Stimulated activated CD4-positive, alpha-beta T cell treated with anti-CD3 and anti-CD28 coated beads, Interleukin-1b, Interleukin-23, amount 100 ng/mL, for 4 hours (primary cell): ENCODE measurements at places on chromosomes 5 and 9.

- no peak for DNase-seq
Observed at GRCh38 chr5:179321206-179321987, 23.9 kb downstream of the ADAMTS2 start.

DNA sequence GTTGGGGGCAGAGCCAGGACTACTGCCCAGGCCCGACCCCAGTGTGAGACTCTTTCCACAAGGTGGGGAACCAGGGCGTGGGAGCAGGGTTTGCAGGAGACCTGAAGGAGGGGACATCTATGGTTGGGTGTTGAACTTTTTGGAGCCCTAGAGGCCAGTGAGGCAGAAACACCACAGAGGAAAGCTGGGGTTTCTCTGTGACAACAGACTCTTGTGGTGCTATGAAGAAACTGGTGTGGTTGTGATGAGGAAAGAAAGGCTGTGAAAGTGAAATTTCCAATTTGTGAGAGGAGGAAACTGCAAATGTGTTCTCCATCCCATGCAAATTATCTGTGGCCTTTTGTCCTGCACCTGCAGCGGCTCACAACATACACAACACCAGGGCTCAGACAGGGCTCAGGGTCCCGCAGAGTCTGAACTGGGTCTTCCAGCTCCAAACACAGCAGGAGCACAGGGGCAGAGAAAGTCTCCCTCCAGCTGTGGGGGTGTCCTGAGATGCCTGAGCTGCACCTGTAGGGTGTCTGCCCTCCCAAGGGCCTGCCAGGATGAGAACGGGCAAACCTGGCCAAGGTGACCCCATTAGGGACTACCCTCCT, 51.4 kb upstream of the GRHPR start:
- DNase-seq = no peak

GRCh38 chr5:26569241-26569928, 469.0 kb downstream of the CDH9 start:
- no peak for DNase-seq

DNA sequence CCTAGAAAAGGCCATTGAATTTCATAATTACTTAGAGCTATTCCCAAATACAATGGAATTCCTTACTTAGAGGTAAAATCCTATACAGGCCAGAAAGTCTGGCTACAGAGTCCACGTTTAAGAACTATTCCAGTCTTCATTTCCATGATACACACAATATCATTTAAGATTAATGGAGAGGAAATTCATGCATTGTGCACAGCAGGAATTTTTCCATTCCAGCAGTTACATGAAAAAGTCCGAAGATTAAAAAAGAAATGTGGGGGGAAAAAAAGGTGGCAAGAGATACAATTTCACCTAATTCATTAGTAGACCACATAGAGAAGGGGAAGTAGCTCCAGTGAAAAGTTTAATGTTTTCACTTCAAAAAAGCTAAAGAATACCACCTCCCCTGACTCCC, 63.1 kb downstream of the CHD1 start:
- no peak for DNase-seq

- no peak for DNase-seq
Observed at GRCh38 chr9:116234081-116234480, 80.5 kb downstream of the PAPPA start.

GRCh38 chr5:18114151-18114757, 480.0 kb downstream of the TAF11L14 start:
- DNase-seq = no peak

- no peak for DNase-seq
Observed at GRCh38 chr9:138038244-138038671, 160.7 kb downstream of the CACNA1B start.

GRCh38 chr5:138725153-138725817, 27.9 kb upstream of the CTNNA1 start:
- DNase-seq = no peak

DNA sequence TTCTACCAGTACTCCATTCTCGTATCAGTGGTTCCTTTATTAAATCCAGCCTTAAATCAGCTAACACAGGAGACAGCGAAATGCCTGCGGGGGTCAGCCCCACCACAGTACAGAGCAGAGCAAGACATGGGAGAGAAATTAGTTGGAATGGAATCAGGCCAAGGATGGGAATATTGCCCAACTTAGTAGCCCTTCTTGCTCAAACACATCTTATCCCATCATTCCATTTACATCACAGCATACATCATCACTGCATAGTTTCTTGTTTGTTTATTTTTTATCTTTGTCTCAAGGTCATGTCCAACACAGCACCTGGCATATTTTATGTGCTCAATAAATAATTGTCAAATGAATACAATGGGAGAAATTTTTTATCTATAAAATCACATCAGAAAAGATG, 34.3 kb upstream of the DAB2 start:
- DNase-seq = no peak

DNA sequence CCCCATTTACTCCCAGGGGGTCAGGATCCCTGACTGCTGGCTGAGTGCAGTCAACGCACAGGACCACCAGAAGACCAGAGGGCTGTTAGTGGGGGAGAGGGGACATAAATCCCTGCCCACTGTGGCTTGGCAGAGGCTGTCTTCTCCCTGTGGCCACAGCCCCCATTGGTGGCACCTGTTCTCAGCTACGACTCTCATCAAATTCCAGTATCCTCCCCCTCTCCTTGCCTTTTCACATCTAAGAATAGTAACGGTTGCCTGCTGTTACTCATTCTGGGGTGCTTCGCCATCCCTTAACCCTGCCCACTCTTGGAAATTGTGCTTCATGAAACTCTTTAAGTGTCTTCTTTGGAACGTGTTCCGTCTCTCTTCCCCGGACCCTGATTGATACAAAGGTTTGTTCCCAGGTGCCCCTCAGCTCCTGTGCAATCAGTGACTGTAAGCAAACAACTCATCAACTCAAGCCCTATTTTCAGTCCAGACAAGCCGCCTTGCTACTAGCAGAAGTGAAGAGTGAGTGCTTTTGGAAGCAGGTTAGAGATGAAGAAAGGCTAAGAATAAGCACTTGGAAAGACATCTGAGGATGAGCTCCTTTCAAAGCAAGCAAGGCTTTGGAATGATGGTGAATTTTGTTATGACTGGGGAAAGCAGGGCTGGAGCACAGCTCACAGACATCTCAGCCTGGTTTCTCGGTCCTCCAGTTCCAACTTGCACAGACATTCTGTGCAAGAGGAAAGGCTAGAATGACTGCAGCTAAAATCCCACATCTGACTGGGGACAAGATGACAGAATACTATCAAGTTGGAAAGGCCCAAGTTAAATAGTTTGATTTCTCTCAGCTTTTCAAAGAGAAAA, 22.9 kb upstream of the DENND1A start:
- DNase-seq = no peak

GRCh38 chr5:154273028-154273617, 82.6 kb downstream of the GALNT10 start:
- no peak for DNase-seq

- DNase-seq = no peak
Observed at GRCh38 chr9:93646640-93647178, 70.3 kb downstream of the PHF2 start.

DNA sequence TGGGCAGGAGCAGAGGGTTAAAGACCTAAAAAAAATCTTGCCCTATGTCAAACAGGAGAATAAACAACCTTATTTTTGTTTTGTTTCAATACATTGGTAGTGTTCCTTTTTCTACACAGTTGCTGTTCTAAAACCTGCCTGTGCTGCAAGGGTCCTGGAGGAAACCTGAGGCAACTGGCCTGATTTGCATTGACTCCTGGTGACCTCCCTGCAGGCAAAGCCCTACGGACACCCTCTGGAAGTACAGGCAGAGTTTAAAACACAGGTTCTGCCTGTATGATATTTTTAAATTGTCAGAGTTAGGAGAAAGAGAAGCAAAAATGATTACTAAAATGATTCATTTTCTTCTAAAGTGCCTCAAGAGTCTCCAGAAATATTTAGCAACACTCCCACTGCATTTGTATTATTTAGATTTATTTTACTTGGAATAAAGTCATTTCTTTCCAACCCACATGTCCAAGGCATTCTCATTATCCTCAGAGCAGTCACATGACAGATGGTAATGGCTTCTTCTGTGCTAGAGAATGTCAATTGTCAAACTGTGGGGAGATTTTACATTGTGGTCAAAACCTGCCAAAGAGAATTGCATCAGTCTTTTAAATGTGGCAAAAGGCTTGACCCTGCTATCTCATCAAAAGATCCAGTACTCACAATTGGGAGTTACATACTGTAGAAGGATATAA, 559.6 kb downstream of the CETN3 start:
- no peak for DNase-seq

DNA sequence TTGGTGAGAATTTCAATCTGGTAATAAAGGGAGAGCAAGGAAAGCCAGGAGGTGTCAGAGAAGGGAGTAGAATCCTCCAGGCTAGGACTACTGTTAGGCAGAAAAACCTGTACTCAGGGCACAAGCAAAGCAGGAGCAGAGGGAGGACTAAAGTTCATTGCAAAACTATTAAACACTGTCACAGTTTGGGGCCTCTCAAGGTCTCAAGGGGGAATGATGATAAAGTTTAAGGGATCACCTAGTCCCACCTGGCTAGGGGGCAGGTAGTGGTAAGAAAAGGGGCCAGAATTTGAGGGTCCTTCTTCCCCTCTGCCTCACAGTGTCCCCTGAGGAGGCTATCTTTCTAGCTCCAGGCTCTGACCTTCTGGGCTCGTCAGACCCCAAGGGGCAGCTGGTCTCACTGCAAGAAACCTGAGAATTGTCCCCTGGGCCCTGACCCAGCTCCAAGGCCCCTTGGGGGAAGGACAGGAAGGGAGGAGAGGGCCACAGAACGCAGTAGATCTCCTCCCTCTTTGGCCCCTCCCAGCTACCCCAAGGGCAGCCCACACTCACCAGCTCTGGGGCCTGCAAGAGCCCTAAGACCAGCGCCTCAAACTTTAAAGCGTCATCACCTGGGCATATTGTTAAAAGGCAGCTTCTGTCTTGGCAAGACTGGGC, 974 bp downstream of the CCDC69 start:
- no peak for DNase-seq

DNA sequence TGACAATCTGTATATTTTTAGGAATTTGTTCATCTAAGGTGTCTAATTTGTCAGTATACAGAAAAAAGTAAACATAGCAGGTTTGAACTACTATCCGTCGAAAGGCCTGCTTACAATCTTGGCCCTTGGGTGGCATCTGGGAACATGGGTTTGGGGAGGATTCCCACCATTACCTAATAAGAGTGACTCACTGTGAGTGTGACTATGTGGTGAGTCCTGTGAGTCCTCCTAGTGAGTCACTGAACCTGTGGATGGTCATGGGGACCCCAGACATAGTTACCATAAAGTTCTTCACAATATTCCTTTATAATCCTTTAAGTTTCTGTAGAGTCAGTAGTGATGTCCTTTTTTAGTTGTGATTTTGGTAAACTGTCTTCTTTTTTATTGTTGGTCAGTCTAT, 37.0 kb downstream of the RNF130 start:
- DNase-seq = no peak

DNA sequence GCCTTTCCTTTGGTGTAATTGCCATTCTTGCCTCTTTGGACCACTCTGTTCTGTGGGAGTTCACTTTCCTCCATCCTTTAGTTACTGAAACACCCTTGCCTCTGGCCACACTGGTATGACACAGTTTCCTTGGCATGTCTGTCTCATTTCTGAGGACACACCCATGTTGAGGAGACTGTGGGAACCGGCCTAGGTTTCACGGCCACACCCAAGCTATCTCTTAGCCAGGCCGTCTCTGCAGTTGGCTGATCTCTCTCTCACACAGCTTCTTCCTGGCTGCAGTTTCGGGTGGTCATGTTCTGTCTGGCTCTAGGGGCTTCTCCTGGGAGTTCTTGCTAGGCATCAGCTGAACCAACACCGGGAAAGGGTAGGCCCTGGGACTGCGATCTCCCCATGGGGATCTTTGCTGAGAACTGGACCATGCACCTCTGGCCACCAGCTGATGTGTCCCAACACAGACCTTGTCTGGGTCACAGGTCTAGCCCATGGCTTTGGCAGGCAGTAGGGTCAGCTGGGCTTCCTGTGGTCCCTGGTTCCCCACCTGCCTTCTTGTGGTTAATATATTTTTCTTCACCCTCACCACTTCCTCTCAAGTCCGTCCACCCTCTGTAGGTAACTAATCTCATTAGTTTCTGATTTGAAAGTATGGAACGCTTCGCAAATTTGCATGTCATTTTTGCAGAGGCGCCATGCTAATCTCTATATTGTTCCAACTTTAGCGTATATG, 24.9 kb downstream of the ARHGEF37 start:
- DNase-seq = no peak

- DNase-seq = no peak
Observed at GRCh38 chr5:79793722-79794121, 104.1 kb downstream of the CMYA5 start.

GRCh38 chr9:117340422-117340821, 74.4 kb downstream of the ASTN2 start:
- DNase-seq = no peak

GRCh38 chr5:123151227-123151909, 62.3 kb downstream of the PRDM6 start:
- DNase-seq = no peak

DNA sequence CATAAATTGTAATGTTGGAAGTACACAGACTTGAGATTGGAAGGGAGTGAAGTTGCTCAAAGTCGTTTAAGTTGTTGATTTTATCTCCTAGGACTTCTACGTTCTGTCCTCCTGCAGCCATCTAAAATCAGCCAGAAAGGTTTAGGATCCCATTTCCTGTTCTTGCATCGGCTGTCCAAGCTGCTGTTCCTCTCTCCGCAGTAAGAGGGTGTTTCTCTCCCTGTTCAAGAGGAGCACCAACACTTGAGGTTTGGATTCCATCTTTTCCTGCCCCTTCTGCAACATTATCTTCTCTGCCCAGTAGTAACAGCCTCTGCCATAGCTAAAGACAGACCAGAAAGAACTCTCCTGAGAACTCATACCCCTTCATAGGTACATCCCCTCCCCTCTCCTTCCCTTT, 373.4 kb downstream of the GADD45G start:
- no peak for DNase-seq

- no peak for DNase-seq
Observed at GRCh38 chr9:95355500-95355899, 38.0 kb upstream of the FANCC start.

- no peak for DNase-seq
Observed at GRCh38 chr5:14821100-14821845, 50.3 kb downstream of the ANKH start.

GRCh38 chr9:78547831-78548230, 250.9 kb downstream of the PSAT1 start:
- no peak for DNase-seq

GRCh38 chr9:115211413-115212124, 93.6 kb upstream of the TNC start:
- no peak for DNase-seq

- DNase-seq = no peak
Observed at GRCh38 chr5:88877826-88878225, 5.2 kb downstream of the MEF2C start.

- DNase-seq = no peak
Observed at GRCh38 chr5:160286947-160287346, 25.4 kb downstream of the CCNJL start.
